ENCODE measurements at places on chromosomes 2 and 18.

- no peak overlapping the region for H3K4me3 ChIP-seq
- no peak for DNase-seq
- no peak overlapping the region for H3K27ac ChIP-seq
- peaks cover 90% of the 10 kb centered on the region for H3K4me1 ChIP-seq
These were observed 63.9 kb downstream of the ZEB2 start for GRCh38 chr2:144455987-144456386.

GRCh38 chr18:8224576-8224975 lies 384.7 kb upstream of the RAB12 start:
- H3K4me1 ChIP-seq, result no peaks in the 10 kb centered on the region
- no peaks in the 10 kb centered on the region for H3K27me3 ChIP-seq
- no peak for DNase-seq
- H3K4me3 ChIP-seq, result no peak overlapping the region
- H3K36me3 ChIP-seq, result no peaks in the 10 kb centered on the region

DNA sequence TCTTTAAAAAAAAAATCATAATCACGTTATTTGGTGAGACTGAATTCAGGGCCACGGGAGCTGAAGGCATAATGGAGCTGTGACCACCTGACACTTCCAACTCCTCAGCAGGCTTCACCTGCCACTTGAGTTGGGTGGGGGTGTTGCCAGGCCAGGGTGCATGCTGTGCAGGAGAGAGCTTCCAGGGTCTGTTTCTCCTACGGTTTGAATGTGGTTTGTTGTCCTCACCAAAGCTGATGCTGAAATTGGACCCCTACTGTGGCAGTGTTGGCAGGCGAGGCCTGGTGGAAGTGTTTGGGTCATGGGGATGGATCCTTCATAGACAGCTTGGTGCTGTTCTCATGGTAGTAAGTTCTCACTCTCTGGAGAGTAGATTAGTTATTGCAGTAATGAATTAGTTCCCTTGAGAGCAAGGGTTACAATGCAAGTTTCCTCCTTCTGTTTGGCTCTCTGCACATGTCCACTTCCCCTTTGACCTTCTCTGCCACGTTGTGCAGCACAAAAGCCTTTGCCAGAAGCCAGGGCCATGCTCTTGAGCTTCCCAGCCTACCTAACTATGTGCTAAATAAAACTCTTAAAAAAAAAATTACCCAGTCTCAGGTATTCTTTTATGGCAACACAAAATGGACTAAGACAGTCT lies 38.3 kb upstream of the ANKRD44 start:
- no peak overlapping the region for H3K27ac ChIP-seq
- DNase-seq, result no peak
- H3K4me3 ChIP-seq, result no peak overlapping the region

- peaks cover 26% of the 10 kb centered on the region for H3K27me3 ChIP-seq
- no peak for DNase-seq
- H3K27ac ChIP-seq, result no peak overlapping the region
These were observed 12.0 kb upstream of the ATP6V1C2 start for GRCh38 chr2:10709290-10709939.

DNA sequence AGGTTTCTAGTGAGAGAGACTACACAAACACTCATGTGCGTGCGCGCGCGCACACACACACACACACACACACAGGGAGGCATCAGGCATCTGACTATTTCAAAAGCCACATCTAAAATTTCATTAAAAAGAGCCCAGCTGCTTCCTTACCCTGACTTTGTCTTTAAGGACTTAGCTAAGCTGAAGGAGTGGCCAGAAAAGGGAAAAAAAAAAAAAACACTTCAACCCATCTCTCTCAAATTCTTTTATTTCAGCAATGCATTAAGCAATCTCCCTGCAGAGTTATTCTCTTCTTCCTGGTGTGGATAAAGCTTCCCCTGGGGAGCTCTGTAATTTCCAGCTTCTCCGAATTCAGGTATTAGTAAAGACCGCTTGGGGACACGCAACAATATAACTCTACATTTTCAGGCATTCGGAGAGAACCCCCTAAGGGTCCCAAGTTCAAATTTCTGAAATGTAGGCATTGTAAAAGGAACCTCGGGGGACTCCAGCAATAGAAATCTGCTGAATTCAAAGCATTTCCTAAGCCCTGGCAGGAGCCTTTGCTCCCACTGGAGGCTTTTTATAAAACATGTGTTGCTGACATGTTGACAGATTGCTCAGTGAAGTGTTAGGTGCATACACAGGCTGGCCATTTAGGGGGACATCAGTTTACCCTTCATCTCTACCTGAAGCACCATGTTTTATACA lies 67.0 kb downstream of the ZNF521 start:
- DNase-seq, result no peak
- H3K4me1 ChIP-seq, result peaks cover 38% of the 10 kb centered on the region
- H3K4me3 ChIP-seq, result no peak overlapping the region
- H3K27ac ChIP-seq, result no peak overlapping the region

Measured in lower lobe of right lung (tissue), 2 donors.